ENCODE measurements at places on chromosomes 13 and 19.

- DNase-seq = no peak
Measured at GRCh38 chr13:37168151-37168550, 62.7 kb upstream of the CSNK1A1L start.

- DNase-seq = no peak
Measured at GRCh38 chr13:107365466-107366215, 797.7 kb upstream of the ARGLU1 start.

GRCh38 chr13:43878892-43879754 lies at the start of gene CCDC122:
Gene CCDC122, minus strand, starts transcription at chr13:43879740. Its CDS starts 10,364 bp downstream, at chr13:43869376.
- DNase-seq = peak; percentile 79

GRCh38 chr13:103276775-103277498 lies 210.7 kb upstream of the SLC10A2 start:
- DNase-seq = no peak

DNA sequence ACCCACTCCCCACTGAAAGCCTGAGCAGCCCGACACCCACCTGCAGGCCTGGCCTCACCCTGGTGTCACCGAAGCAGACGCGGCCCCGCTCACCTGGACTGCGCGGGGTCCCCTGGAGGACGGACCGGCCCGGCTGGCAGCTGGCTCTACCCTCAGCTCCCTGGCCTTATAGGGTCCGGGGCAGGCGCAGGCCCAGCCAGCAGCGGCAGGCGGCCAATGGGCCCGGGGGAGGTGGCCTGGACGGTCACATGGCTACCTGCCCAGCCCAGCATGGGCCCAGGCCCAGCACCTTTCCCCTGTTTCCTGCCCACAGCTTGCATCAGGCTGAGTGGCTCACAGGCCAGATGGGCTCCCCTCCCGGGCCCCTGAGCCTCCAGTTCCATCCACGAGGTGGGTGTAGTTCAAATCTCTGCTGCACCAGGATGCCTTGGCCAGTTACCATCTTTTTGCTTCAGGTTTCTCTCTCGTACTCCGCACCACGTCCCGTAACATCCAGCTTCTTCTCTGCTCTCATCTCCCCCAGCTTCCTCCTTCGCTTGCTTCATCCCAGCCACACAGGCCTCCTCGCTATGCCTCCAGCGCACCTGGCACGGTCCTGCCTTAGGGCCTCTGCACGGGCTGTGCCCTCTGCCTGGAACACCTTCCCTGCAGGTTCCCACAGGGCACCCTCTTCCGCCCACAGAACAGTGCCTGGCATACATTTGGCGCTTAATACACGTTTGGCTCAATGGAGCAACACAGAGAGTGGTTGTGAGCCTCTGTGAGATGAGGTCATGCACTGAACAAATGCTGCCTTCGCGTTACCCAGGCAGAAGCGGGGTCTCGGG lies at the start of gene PLIN4:
PLIN4 (minus strand) TSS at position 142 of the 827 bp plus-strand sequence. CDS start 214 bp downstream, outside the sequence.
- DNase-seq = no peak

GRCh38 chr19:30001301-30001700 lies 59.3 kb downstream of the URI1 start:
- DNase-seq = no peak

GRCh38 chr13:114066956-114067355 lies 65.5 kb downstream of the RASA3 start:
- DNase-seq = no peak

DNA sequence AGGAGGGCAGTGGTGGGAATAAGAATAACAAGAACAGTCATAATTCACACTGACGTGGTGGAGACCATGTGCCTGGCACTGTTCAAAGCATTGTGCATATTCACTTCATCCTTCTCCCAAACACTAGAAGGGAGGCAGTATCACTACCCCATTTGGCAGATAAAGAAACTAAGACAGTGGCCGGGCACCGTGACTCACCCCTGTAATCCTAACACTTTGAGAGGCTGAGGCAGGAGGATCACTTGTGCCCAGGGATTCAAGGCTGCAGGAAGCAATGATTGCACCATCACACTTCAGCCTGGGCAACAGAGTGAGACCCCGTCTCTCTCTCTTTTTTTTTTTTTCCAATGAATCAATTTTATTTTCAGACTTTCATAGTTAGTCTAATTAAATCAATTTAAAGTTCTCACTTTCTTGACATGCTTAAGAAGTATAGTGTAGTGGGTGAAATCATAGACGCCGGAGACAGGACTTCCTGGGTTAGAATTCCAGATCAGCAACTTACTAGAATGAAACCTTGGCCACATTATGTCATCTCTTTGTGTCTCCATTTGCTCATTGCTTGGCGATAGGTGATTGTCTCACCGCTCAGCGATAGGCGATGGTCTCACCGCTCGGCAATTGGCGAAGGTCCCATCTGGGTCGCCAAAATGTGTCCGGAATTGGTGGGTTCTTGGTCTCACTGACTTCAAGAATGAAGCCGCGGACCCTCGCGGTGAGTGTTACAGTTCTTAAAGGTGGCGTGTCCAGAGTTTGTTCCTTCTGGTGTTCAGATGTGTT lies 5.3 kb upstream of the ATG4D start:
- DNase-seq = no peak

GRCh38 chr19:4217429-4218264 lies 11.7 kb upstream of the EBI3 start:
- DNase-seq = no peak

DNA sequence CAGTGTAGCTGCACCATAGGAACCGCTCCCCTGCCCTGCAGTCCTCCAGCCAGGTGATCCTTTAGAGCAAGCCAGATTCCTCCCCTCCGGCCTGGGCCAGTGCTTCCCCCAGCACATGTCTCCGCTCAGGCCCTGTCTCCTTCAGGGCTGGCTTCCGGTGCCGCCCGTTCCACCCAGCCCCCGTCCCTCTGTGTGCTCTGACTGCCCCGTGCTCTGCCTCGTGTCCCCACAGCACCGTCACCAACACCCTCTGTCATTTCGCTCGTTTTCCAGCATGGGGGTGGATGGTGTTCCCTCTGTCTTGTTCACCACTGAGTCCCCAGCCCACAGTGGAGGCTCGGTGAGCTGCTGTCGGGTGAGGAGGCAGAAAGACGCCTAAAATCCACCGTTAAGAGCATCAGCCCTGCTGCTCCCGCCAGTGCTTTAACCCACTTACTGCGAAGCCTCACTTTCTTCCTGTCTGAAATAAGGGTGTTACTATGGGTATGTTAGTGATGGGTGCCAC lies 54.5 kb downstream of the TSSK6 start:
- peak; percentile 11 for DNase-seq

GRCh38 chr19:16521715-16522289 lies 20.4 kb downstream of the CHERP start:
- no peak for DNase-seq

- peak; percentile 21 for DNase-seq
Measured at GRCh38 chr13:50616101-50616500, 227.4 kb downstream of the DLEU7 start.

DNA sequence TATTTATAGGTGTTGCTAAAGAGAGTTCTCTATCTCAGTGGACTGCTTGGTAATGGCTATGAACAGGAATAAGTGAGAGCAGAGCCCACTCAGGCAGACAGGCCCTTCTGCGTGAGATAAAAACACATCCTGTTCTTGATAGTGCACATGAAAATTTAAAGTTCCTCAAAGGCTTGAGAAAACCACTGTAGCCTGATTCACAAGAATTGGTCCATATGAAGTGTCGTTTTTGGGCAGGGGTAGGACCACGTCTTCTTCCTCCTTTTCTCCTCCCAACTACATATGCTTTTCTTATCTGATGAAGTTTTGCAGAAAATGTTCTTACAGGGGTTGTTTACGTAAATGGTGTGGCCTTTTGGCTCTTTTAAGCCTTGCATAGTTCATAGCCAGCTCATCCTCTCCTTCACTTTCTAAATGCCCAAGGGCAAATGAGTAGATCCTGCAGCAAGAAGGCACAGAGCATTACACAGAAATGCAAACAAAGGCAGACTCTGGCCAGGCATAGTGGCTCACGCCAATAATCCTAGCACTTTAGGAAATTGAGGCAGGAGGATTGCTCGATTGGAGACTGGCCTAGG lies 53.8 kb downstream of the RNF6 start:
- DNase-seq = no peak

DNA sequence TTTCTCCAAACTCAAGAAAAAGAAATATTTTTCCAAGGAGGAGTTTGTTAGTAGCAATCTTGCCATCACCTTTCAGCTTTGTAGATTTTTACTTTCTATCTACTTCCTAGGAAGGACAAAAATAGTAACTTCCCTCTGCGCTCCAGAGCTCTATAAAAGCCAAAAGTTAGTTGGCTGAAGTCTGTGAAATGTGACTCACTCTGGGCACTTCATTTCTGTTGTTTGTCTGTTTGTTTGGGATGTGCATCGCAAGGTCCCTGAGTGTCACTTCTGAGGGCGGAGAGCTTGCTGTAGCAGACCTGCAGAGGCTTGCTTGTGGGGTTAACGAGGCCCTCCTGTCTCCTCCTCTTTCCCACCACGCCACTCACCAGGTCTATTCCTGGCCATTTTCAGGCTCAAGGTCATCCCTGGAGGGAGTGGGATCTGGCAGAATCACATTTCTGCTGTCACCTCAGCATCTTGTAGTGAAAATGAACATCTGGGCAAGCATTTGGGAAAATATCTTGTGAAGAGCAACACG lies 307.6 kb downstream of the GPC6 start:
- no peak for DNase-seq

DNA sequence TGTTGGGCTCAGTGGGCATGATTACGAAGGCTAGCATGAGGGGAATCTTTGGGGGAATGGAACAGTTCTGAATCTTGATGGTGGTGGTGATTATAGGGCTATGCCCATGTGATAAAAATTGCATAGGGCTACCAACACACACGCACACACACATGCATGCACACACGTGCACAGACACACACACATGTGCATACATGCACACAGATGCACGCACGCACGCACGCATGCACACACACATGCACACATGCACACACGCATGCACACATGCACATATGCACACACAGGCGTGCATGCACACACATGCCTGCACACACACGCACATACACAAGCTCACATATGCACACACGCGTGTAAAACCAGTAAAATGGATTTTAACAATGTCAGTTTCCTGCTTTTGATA lies 85.9 kb downstream of the MUC16 start:
- DNase-seq = no peak

- no peak for DNase-seq
Measured at GRCh38 chr19:45423033-45423588, 606 bp downstream of the ERCC1 start.

DNA sequence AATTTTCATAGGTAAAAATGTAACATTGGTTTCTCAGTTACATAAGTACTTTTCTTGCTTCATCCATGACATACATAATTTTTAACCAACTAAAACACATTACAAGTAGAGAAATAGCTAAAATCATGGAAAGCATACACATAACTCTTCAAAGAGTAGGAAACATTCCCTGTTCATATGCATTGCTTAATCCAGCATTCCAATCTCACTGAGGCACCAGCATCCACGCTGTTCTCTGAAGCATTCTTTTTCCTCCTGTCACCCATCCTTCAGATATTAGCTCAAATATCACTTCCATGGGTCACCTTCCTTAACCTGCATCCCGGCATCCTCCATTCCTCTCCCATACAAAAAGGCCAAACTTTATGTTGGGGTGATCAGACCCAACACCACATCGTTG lies 79.1 kb downstream of the ZNF254 start:
- no peak for DNase-seq

DNA sequence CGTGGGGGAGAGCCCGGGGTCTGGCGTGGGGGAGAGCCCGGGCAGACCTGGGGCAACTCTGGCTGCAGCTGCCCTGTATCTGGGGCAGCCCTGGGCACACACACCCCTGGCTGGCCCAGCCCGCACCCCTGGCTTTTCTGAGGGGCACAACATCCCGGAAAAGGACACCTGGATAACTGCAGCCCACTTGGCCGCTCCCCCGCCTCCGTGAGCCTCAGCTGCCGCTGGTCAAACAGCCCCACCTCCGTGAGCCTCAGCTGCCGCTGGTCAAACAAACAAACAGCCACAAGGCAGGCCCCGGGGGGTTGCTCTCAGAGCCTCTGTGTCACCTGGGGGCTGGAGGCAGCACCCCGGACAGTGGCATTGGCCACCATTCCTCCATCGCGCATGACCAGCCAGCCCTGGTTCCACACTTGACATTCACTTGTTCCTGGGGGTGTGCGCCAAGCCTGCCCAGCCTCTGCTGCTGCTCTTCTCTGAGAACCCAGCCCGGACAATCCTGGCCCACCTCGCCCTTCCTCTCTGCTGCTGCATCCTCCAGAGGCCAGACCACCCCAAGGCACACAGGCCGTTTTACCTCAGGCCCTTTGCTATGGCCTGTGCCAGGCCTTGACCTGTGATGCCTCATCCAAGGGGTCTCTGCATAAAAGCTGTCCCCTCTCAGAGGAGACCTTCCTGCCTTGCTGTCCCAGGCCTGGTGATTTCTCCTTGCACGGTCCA lies 19.9 kb downstream of the CEBPG start:
- no peak for DNase-seq

DNA sequence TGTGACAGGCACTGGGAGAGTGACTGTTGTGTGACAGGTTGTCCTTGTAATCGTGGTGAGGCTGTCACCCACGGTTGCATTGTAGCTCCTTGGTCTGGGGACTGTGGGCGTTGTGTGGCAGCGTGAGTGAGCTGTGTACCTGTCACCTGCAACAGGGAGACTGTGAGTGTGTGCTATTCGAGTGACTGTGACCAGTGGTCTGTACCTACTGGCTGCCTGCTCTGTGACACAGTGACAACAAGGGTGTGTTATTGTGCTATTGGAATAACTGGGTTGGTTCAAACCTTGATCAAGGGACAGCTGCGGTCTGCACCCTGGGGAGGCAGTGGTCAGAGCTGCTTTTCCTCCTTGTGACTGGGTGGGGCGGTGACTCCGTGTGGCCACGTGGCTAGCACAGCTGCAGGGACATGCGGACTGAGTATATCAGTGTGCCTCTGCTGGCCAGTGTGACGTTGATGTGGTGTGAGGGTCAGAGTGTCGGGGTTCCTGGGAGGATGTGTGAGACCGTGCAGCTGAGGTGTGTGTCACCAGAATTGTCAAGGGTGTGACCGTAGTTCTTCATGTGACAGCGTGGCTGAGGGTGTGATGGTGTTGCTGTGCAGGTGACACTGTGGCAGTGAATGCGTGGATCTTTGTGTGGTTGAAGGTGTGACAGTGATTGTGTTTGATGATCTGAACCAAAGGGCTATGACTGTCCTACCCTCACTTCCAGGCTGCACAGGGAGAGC lies 10.1 kb upstream of the NFIX start:
- no peak for DNase-seq

DNA sequence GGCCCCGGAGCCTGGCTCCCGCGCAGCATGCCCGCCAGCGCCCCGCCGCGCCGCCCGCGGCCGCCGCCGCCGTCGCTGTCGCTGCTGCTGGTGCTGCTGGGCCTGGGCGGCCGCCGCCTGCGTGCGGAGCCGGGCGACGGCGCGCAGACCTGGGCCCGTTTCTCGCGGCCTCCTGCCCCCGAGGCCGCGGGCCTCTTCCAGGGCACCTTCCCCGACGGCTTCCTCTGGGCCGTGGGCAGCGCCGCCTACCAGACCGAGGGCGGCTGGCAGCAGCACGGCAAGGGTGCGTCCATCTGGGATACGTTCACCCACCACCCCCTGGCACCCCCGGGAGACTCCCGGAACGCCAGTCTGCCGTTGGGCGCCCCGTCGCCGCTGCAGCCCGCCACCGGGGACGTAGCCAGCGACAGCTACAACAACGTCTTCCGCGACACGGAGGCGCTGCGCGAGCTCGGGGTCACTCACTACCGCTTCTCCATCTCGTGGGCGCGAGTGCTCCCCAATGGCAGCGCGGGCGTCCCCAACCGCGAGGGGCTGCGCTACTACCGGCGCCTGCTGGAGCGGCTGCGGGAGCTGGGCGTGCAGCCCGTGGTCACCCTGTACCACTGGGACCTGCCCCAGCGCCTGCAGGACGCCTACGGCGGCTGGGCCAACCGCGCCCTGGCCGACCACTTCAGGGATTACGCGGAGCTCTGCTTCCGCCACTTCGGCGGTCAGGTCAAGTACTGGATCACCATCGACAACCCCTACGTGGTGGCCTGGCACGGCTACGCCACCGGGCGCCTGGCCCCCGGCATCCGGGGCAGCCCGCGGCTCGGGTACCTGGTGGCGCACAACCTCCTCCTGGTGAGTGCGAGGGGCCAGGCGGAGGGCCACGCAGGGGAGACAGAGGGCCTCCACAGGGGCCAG lies at the start of gene KL:
KL (plus strand) TSS at position 10 of the 909 bp plus-strand sequence; CDS start at position 28, 18 bp downstream.
- DNase-seq = no peak

Measured in endothelial cell of umbilical vein (primary cell).